ENCODE measurements at places on chromosomes 1 and 21.

- DNase-seq, result no peak
These were observed 1.7 kb upstream of the TNFSF4 start for GRCh38 chr1:173208868-173209267.

DNA sequence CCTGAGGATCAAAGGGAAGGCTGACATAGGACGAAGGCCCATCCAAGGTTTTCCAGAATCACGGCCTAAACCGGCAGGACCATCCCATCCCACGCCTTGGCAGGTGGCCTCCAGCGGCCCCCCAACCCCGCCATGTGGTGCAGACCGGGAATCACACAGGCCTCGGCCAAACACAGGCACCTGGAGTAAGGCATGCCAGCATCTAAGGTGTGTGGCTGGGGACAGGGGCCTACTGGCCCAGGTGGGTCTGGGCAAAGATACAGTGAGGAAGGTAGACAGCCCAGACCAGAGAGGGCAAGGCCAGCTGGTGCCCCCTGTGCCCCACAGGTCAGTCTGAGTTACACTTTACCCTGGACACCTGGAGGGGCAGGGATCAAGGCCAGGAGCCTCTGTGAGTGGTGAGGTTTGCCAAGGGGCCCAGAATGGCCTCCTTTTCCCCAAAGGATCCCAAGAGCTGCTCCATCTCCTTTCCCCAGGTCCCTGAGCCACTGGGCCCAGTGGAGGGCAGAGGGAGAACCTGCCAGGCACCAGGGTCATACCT lies 12.7 kb upstream of the TAS1R2 start:
- DNase-seq, result no peak

DNA sequence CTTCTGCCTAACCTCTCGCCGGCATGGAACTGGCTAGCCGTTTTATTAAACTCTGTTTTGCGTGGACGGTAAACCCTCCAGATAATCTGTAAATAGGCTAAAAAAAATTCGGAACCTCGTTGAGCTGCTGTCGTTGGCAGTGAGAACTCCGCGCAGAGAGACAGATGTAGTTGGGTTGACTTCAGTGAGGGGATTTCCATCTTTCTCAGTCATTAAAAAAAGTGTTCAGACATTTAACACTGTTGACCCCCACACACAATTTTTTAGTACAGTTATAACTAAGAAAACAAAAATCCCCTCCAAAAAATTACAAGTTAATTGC lies 464 bp downstream of the PARK7 start:
- no peak for DNase-seq

GRCh38 chr1:101238031-101238628 lies 1.3 kb downstream of the S1PR1 start:
- DNase-seq, result peak; percentile 85

DNA sequence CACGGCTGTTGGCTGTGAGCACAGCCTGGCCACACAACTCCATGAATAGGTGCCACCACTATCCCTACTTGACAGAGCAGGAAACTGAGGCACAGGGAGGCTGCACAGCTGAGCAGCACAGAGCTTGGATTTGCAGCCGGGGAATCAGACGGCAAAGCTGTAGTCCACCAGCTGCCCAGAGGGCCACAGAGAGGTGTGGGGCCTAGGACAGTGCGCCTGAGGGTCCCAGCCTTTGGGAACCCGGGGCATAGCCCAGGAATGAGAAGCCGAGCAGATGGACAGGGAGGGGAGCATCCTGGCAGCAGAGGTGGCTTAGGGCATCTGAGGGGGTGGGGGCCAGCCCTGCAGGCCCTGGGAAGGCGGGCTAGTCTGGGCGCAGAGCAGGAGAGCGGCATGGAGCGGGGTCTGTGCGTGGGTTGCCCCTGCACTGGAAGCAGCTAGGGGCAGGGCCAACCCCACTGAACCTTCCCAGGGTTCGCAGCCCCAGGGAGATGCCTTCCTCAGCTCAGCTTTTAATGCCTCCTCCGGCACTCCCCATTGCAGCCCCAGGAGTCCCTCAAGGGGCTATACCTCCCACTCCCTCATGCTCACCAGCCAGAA lies 46.2 kb upstream of the COL18A1 start:
- DNase-seq, result no peak

Measured in CD8-positive, alpha-beta T cell (primary cell).